Stimulated activated CD4-positive, alpha-beta T cell treated with anti-CD3 and anti-CD28 coated beads, Interleukin-2, amount 100 ng/mL, for 48 hours (primary cell): ENCODE measurements at places on chromosomes 5 and 9.

DNA sequence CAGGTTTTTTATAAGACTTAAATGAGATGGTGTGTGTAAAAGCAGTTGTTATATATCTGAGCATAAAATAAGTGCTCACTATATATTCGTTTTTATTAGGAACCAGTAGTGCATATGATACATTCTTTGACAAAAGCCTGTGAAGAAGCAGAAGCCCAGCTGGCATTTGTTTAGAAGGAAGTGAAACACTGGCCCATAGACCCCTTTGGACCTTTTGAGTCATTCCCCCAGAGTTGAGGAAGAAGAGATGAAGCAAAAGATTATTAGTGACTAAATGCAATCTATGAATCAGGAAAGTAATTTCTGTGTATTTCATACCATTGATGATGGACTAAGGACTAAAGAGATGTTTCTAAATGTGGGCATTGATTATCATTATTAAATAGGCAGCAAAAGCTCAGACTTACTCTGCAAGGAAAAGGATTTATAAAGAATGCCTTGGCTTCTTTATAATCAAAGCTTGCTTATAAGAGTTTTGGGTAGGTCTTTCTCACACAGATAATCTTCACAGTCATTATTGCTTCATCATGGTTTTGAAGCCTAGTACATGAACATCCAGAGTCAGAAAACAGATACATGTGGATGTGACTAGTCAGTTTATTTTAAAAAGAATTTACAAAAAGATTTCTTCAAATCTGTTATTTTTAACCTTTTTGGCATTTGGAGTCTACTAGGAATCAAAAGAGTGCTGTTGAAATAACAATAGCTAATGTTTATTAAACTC is 16.9 kb upstream of the FER start:
- DNase-seq: no peak

GRCh38 chr5:68049053-68049713 is 166.4 kb upstream of the PIK3R1 start:
- no peak for DNase-seq

GRCh38 chr9:4211806-4212205 is 88.1 kb downstream of the GLIS3 start:
- no peak for DNase-seq

GRCh38 chr5:6402939-6403338 is 24.6 kb upstream of the MED10 start:
- no peak for DNase-seq

- no peak for DNase-seq
Measured at GRCh38 chr5:169577951-169578350, 5.6 kb upstream of the SPDL1 start.

- no peak for DNase-seq
Measured at GRCh38 chr9:88658311-88658822, 123.4 kb downstream of the NXNL2 start.

DNA sequence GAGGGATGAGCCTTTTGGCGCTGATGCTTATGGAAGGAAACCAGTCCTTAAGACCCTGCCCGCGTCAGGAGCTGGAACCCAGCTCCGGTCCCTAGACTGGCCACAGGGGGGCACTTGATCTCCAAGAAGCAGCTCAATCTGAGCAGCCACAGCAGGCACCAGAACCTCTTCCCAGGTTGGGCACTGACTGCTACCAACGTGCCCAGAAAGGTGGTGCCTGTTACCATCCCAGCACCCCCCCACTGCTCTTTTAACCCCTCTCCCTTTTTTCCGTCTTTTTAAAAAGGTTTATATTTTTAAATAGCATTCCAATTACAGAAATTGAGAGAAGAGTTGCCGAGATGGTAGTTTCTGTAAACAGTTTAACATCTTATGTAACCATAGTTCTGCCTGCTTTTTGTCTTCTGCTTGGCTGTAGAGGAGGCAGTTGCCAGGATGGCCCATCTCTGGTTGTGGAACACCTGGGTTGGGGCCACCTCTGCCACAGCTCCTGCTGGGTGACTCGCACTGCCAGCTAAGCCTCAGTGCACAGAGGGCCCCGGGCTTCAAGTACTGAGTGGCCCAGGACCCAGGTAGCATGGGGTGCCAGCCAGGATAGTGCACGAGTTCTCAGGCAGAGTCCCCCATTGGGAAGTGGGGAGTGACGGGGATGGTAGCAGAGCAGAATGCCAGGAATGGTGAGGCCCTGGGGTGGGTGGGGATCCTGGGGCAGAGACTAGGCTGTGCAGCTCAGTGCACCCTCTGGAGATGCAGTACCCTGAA is 62.8 kb downstream of the PFDN1 start:
- peak; percentile 63 for DNase-seq

DNA sequence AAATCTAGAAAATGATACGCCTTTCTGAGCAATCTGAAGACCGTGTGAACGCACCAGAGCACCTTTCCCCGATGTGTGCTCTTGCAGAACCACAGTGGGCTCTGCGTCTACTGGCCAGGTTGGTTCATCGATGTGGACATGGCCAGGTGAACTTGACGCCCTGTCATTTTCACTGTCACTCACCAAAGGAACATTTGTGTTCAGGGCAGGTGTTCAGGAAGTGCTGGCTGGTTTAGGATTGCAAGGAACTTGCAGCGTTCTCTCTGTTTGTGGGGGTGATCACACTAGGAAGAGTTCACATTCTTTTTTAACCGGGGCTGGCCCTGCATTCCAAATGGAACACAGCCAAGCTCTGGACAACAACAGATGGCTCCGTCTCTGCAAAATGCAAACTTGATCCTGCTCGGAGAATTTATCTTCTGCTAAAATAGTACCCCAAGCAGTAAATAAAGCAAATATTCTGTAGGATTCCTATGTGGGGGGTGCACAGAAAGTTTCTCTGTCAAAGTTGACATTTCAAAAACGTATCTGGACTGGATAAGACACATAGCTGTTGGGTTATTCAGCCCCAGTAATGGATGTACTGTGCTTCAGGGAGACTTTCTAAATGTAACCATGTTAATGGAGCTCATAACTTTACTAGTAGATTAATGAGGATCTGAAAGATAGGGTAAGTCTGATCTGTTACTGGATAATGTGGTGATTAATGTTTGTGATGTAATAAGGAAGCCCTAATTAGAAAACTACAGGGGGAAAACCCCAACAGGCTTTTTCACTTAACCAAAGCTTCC is 45.7 kb upstream of the FANCC start:
- no peak for DNase-seq

DNA sequence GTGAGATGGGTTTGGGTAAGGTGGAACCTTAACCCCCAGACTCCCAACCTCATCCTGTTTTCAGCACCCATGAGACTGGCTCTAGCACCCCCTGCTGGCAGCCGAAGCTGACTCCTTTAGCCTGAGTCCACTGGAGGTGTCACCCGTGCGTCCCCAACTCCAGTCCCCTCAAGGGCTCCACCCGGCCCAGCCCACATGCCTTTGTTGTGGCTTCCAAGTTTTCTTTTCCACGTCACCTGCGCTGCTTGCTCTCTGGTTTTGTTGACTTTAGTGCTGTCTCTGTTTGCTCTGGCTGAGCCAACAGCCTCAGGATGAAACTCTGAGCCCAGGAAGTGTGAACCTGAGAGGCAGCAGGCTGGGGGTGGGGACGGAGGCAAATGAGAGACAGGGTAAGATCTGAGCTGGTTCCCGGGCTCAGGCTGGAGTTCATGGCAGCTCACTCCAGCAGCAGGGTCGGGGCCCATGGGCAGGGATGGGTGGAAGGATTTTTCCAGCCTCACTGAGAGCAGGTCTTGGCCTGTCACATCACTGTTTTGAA is 13.2 kb upstream of the AQP7 start:
- peak; percentile 96 for DNase-seq

- DNase-seq: no peak
Measured at GRCh38 chr5:92599217-92599810, 981.7 kb downstream of the NR2F1-AS1 start.

GRCh38 chr9:73133921-73134407 is 17.7 kb upstream of the ANXA1 start:
- no peak for DNase-seq

DNA sequence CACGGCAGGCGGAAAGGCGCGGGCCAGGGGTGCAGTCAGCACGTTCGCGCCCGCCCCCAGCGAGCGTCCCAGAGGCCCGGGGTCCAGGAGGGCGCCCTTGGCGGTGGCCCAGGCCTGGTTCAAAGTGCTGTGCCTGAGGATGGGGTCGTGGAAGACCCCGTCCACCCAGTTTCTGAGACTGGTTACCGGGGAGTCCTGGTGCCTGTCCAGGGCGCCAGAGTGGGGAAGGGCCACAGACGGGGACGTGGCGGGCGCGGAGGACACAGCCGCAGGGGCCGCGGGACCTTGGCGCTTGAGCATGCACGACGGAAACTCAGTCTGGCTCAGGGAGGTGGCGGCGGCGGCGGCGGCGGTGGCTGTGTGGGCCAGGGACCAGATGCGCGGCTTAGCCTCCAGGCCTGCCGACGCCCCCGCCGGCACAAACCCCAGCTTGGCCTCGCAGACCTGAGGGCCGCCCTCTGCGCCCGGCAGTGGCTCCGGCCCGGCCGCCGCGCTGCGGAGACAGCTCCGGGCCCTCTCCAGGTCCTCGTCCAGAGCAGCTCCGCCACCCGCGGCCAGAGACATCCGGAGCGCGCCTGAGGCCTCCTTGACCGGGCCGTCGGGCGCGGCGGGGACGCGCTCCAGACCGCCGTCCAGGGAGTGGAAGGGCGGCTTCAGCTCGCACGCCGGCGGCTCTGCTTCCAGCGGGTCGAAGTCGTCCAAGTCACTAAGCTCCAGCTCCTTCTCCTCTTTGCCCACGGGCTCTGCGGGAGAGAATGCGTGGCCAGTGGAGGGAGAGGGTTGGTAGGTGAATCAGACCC is 4.5 kb downstream of the IRX4 start:
- no peak for DNase-seq

DNA sequence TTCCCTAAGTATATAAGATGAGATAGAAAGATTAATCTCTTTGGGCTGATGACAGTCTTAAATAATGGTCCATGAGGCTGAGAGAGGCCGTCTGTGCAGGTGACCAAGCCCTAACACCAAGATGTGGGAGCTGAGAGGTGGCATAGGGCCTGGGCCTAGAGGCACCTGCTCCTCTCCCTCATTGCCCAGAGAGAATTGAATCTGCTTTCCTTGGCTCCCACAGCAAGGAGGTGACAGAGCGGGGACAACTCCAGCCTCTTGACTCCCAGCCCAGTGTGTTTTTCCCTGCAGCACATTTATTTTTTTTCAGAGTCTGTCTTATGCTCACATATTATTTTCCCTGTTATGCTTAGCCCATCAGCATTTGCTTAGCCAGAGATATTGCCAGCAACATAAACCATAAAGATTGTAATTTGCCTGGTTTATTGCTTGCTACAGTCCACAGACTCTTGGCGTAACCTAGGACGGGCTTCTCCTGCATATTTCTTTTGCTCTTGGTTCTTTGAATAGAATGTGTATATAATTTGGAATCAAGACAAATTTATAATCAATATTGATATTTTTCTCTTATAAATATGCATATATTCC is 105.6 kb downstream of the NTRK2 start:
- DNase-seq: no peak

- DNase-seq: no peak
Measured at GRCh38 chr9:32502464-32502863, 23.5 kb downstream of the RIGI start.

GRCh38 chr5:40430101-40430710 is 249.5 kb upstream of the PTGER4 start:
- no peak for DNase-seq

DNA sequence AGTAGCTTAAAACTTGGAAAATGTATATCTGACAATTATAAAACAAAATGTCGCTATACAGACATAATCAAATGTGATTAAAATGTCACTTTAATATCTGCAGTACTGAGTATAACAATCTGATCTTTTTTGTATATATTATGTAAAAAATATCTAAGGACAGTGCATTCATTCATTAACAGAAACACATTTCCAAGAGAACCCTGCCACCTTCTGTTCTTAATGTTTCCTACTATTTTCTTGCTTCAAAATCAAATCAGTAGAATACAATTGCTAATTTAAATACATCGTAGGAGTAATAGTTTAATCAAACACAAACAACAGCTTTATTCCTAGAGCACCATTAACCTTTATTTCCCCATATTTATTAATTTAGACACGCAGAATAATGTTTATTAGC is 142.6 kb upstream of the ST8SIA4 start:
- no peak for DNase-seq

DNA sequence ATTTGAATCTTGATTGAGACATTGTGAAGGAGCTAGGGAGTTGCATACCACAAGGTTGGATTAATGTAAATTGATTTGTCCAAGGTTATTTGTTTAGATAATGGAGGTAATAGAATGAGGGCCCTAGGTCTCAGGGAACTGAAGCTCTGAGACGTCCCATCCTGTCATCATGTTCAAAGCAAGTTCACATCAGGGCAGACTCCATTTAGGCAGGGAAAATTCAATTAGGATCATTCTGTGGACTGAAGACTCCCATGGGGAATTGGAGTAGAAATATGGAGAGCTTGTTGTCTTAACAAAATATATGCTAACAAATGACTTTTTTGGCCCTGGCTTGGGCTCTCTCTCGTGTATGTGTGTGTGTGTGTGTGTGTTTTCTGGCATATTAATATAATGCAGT is 722.0 kb upstream of the ADAMTS16 start:
- DNase-seq: no peak

- DNase-seq: no peak
Measured at GRCh38 chr5:50724262-50724661, 57.8 kb downstream of the PARP8 start.

- DNase-seq: peak; percentile 61
Measured at GRCh38 chr9:107425101-107426025, 64.2 kb downstream of the KLF4 start.

DNA sequence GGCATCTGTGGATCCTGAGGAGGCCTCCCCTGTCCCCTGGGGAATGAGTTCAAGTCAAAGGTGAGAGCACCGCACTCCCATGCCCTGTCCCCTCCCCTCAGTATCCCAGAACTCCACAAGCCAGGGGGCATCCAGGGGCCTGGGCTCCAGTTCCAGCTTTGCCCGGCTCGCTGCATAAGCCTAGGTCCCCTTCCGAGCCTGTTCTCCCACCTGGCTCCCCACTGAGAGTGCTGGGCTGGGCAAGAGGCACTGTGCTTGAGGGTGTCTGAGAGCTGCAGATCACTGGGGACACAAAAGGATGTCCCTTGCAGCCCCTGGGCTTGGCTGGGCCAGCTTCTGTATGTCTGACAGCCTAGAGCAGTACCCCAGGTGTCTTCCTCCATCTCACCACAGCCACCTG is 4.6 kb downstream of the DOK3 start:
- DNase-seq: no peak

DNA sequence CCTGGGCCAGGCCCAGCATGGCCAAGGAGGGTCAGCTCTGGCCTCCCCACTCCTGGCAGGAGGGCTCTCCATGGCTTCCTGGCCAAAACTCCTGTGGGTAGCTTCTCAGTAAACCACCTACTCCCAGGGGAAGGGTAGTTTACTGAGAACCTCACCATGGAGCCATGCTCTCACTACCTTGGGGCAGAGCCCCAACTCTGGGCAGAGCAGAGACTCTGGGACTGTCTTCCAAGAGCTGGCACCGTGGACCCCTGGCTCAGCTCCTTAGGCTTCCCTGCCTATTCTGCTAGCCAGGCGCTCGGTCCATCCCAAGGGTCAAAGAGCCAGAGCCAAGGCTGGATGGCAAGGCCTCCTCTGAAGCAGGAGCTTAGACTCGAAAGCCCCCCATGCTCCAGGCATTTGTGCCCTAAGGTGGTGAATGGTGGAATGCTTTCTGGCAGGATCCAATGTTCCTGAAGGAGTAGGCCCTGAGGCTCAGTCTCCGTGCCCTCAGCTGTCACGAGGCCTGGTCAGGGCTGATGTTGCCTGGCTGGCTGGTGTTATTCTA is 19.6 kb downstream of the TCF7 start:
- DNase-seq: no peak

- no peak for DNase-seq
Measured at GRCh38 chr9:98867429-98868168, 60.1 kb downstream of the GALNT12 start.
